Jurkat, Clone E6-1 (cell line): ENCODE measurements at places on chromosomes 5 and 9.

DNA sequence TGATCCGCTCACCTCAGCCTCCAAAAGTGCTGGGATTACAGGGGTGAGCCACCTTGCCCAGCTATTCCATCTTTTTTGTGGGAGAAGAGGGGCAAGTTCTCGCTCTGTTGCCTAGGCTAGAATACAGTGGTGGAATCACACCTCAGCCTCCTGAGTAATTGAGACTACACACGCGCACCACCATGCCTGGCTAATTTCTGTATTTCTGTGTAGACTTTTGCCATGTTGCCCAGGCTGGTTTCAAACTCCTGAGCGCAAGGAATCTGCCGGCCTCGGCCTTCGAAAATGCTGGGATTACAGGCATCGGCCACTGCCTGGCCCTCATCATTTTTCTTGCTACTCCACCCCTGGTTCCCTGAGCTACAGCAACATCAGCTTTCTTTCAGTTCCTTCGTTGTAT is 2.8 kb upstream of the NOL6 start:
- DNase-seq = no peak

- no peak for DNase-seq
Measured at GRCh38 chr9:98046180-98046543, 10.4 kb upstream of the NANS start.

DNA sequence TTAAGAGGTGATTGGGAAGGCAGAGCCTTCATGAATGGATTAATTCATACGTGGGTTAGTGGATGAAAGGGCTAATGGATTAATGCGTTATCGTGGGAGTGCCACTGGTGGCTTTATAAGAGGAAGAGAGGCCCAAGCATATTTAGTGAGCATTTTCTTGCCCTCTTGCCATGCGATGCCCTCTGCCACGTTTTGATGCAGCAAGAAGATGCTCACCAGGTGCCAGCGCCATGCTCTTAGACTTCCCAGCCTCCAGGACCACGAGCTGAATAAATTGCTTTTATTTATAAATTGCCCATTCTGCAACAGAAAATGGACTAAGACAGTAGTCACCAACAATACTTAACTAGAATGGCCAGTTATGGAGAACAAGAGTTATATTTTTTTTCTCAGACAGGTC is 24.2 kb downstream of the DAPK1 start:
- no peak for DNase-seq

DNA sequence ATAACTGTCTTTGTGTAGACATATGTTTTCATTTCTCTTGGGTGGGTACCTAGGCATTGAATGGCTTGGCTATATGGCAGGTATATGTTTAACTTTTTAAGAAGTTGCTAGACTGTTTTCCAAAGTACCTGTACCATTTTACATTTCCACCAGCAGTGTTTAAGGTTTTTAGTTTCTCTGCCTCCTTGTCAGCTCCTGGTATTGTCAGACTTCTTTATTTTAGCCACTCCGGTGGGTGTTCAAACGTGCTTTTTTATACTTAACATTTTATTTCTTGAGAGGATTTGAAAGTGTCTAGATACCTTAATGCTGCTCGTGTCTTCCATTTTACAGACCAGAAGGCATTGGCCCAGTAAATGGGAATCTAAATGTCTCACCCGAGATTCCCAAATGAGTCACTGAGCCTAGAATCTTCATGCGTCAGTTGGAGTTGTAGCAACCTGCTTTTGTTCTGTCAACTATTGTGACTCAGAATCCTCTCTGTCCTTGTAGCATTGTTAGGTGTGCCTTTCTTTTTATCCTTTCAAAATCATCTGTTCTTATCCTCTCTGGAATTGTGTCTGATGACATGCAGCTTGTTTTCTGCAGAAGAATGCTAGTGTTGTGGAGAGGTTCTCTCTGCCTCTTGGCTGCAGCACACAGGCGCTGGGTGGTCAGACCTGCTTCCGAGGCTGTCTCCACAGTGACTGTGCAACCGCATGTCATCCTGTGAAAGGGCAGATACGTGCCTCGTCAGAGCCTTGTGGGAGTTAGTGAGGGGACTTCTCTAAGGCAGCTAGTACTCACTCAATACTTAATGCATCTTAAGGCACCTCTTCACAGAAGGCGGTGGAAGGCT is 291.8 kb downstream of the AOPEP start:
- no peak for DNase-seq

DNA sequence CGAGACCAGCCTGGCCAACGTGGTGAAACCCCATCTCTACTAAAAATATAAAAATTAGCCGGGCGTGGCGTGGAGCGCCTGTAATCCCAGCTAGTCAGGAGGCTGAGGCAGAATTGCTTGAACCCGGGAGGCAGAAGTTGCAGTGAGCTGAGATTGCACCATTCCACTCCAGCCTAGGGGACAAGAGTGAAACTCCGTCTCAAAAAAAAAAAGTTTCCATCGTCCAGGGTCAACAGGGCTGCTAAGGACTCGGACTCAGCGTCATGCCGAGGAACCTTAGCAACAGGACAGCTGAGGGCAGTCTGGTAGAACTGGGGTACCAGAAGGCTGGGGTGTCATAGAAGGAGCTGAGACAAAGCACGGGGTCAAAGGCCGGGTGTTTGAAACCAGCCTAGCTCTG is 21.7 kb downstream of the FAM78A start:
- DNase-seq = no peak

GRCh38 chr5:119347574-119347973 is 8.2 kb upstream of the TNFAIP8 start:
- no peak for DNase-seq
